ENCODE measurements at places on chromosomes 3 and 15. TPM values are rescaled to one million over a fixed set of nuclear protein-coding genes. Genes with fewer than 3 reads are reported as not detected.
A peak's percentile ranks its signal among the peaks of the same experiment; 100 is the strongest.

ACY1 gene
- 11.2 TPM for total RNA-seq

ANAPC13 gene
- total RNA-seq, result 41.2 TPM

SERPINI2 gene
- 0.19 TPM for total RNA-seq

SKIL gene
- total RNA-seq, result 30.6 TPM

PPM1L gene
- total RNA-seq, result 4.7 TPM

SKOR1 gene
- 0.14 TPM for total RNA-seq

TRIM59 gene
- 23.0 TPM for total RNA-seq

BNC1 gene
- total RNA-seq, result 1.7 TPM

DNA sequence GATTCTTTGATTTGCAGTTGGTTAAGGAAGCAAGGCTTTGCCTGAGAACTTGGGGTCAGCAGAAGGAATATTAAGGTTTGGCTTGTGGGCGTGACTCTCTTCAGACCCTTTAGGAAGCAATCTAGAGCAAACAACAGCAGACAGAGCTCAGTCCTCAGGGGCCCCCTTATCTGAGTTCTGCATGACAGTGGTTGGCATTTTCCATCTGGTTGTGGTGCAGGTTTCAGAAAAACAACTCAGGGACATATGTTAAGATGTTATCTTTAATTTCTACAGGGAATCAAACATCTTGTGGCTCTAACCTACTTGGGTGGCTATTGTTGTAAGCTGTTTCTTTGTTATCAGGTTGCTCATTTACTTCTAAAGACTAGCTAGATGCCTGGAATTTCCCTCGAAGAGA is 141.4 kb downstream of the VPS8 start:
- DNase-seq, result no peak
- H3K4me3 ChIP-seq, result no peak overlapping the region
- no peaks in the 10 kb centered on the region for H3K27me3 ChIP-seq
- no peak overlapping the region for H3K27ac ChIP-seq
- H3K4me1 ChIP-seq, result no peaks in the 10 kb centered on the region
- H3K36me3 ChIP-seq, result peaks cover 2% of the 10 kb centered on the region

DNA sequence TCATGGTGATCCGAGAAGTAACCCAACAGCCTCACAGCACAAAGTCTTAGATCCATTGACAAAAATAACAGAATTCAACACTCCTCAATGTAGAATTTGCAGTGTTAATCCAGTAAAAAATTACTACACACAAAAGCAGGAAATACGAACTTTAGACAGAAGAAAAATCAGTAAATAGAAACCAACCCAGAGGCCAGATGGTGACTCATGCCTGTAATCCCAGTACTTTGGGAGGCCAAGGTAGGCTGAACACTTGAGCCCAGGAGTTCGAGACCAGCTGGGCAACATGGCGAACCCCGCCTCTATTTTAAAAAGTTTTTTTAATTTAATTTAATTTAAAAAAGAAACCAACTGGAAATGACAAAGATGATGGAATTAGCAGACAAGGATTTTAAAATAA is 36.1 kb downstream of the SELENOT start:
- no peaks in the 10 kb centered on the region for H3K27me3 ChIP-seq
- H3K36me3 ChIP-seq, result no peaks in the 10 kb centered on the region
- no peak for DNase-seq
- peaks cover 15% of the 10 kb centered on the region for H3K4me1 ChIP-seq
- H3K4me3 ChIP-seq, result no peak overlapping the region

GRCh38 chr15:99076109-99076508 is 28.8 kb upstream of the SYNM start:
- H3K27ac ChIP-seq, result no peak overlapping the region
- H3K36me3 ChIP-seq, result no peaks in the 10 kb centered on the region
- peak overlapping the region; percentile 53 for H3K4me3 ChIP-seq
- no peak for DNase-seq

DNA sequence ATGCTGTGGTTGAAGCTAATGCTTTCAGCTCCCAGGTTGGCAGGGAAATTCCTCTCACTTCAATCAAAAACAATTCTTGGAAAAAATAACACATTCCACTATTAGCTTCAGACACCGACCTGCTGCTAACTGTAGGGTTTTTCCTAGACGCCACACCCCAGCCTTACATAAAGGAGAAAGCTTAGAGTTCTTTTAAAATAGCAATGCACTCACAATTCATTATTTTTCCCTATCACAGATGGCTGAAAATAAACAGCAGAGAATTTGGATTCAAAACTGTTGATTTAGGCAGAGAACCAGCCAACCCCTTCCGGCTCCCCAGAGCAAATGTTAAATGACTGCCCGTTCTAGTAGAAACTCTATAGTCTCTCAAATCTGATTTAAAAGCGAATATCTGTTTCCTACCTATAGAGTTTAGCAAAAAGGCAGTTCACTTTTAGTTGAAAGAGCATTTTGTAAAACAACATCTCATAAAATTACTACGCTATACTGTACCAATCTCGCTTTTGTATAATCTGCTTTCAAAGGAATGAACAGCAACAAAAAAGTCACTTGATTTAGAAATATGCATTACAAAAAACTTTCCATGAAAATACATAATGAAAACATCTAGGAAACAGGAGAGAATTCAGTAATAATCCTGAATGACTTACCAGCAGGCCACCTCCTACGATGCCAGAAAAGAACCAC is 586 bp downstream of the TM4SF1 start:
- DNase-seq, result no peak
- H3K4me1 ChIP-seq, result no peaks in the 10 kb centered on the region
- no peaks in the 10 kb centered on the region for H3K36me3 ChIP-seq
- peak overlapping the region; percentile 72 for H3K27ac ChIP-seq

DNA sequence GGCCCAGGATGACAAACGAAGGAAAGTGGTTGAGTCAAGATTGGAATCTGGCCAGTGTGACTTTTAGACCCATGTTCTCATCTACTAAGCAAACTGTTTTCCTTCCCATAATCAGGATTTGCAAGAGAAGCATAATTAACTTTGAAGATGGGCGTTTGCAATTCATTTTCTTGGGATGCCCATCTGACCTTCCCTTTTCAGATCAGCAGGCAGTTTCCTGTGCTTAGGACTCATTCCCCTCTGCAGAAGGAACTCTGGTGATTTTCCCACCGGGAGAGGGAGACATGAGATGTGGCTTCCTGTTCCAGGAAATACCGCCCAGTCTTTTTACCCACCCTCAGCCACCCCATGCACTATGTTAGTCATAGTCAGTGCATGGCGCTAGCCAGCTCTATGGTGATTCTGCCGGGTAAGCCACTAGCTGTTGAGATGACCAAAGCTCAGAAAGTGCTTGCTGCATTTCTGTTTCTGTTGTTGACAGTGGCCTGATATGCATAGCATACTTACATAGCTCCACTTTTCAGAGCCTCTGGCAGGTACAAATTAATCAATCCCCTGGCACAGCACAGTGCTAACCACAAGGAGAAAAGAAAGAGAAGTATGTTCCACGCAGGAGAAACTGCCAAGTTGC is 129.4 kb downstream of the VGLL4 start:
- no peaks in the 10 kb centered on the region for H3K36me3 ChIP-seq
- H3K4me3 ChIP-seq, result no peak overlapping the region
- H3K4me1 ChIP-seq, result peaks cover 17% of the 10 kb centered on the region
- no peak overlapping the region for H3K27ac ChIP-seq
- no peaks in the 10 kb centered on the region for H3K27me3 ChIP-seq

DNA sequence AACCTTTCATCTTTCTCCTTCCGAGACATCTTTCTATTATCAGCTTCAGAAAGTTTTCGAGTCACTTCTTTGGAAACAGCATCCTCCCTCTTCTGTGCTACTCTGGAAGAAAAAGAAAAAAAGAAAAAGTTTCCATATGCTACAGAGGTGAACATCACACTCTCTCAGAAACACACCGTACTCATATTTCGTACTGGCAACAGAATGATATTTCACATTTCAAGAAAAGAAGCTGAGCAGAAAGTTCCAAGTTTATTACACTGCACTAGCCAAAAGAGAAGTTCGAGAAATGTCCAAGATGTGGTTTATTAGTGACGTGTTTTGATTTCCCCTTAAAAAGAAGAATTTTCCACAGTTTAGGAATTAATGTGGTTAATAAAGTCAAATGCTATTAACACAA is 6.0 kb downstream of the SSR3 start:
- no peak for DNase-seq
- peaks cover 10% of the 10 kb centered on the region for H3K36me3 ChIP-seq
- H3K27me3 ChIP-seq, result no peaks in the 10 kb centered on the region
- H3K4me3 ChIP-seq, result no peak overlapping the region
- peaks cover 3% of the 10 kb centered on the region for H3K4me1 ChIP-seq
- H3K27ac ChIP-seq, result no peak overlapping the region

DNA sequence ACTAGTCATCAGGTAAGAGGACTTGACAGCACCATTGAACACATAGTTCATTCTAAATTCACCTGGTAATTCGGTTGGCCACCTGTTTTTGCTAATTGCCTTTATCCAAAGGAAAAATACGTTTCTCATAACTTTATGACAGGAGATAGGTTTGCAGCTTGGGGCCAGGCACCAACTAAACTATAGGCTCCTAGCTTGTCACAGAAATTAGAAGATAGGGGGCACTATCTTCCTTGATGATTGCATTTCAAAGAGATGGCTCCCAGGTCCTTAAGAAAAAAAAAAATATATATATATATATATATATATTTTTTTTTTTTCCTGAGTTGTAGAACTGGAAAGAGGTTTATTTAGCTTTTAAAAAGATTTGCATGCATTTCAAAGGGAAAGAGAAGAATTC is 563.6 kb downstream of the NAALADL2 start:
- no peak for DNase-seq
- H3K36me3 ChIP-seq, result no peaks in the 10 kb centered on the region
- no peaks in the 10 kb centered on the region for H3K27me3 ChIP-seq

GRCh38 chr3:45773714-45774449 is 22.5 kb downstream of the SLC6A20 start:
- H3K4me3 ChIP-seq, result no peak overlapping the region
- H3K36me3 ChIP-seq, result no peaks in the 10 kb centered on the region

DNA sequence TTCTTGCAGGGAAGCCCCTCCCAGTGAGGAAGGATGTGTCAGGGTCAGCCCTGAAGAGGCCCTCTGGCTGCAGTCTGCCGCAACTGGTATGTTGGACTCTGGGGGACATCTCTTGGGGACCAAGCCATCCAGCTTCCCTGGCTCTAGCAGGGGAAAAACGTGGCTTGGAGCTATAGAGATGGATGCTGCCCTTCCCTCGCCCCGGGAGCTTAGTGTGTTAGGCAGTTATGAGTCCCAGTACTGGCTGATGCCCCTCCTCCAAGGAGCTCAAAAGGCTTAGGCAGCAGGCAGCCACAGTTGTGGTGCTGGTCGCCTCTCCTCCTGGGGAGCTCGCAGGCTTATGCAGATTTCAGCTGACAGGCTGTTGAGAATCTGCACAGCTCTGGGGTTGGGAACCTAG is 353.1 kb upstream of the GBE1 start:
- DNase-seq, result no peak
- H3K4me3 ChIP-seq, result no peak overlapping the region
- H3K4me1 ChIP-seq, result no peaks in the 10 kb centered on the region

DNA sequence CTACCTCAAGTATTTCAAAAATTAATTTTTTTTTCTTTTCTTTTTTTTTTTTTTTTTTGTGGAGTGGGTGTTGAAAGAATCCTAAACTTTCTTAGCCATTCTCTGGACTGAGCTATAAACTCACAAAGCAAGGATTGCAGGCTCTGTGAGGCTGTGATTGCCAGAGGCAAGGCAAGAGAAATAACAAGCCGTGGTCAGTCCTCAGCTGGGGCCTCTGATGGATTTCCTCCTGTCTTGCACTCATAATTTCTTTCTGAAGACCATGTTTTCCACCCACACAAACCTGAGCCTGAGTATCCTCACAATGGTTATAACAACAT is 1.3 kb downstream of the CX3CR1 start:
- H3K36me3 ChIP-seq, result no peaks in the 10 kb centered on the region
- DNase-seq, result no peak
- no peak overlapping the region for H3K27ac ChIP-seq

DNA sequence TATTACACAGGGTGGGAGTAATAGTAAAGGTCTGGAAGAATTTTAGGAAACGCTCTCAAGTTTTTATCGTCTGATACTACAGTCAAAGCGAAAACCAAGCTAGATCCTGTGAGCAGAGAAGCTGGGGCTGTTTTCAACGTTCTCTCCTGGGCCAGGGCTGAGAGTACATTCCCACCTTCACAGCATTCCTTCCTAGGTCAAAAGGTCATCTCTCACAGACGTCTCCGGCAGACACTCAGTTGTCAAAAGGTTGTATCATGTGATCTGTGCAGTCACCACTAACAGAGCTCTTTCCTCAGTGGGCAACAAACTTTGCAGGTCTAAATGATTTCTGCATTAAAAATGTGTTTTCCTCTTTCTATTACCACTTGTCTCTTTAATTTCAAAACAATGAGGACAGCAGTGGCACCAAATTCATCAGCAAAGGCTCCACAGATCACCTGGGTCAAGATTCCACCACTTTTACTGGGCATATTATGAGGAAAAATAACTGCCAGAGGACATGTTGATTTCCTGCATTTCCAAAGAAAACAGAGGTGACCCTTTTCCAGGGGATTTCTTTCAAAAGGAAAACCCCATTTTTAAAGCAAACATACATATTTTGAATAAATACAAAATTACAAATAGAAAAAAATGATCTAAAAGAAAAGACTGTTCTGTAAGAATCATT is 41.9 kb downstream of the MEIS2 start:
- no peak for DNase-seq
- no peaks in the 10 kb centered on the region for H3K27me3 ChIP-seq
- H3K4me1 ChIP-seq, result no peaks in the 10 kb centered on the region
- H3K27ac ChIP-seq, result no peak overlapping the region
- no peak overlapping the region for H3K4me3 ChIP-seq
- no peaks in the 10 kb centered on the region for H3K36me3 ChIP-seq

DNA sequence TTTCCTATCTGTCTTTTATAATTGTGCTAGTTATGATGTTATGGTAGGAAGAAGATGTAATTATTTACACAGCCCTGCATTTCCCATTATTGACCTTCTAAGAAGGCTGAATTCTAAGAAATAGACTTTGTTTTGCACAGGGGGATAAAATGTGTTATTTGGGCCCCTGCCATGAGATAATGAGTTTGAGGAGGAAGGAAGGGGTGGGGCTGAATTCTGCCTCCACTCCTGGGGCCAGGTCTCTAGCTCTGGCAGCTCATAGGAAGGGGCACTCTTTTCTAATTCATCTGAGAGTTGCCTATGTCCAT is 69.2 kb upstream of the GOLGA8B start:
- no peaks in the 10 kb centered on the region for H3K27me3 ChIP-seq
- no peak for DNase-seq
- no peak overlapping the region for H3K27ac ChIP-seq
- H3K4me3 ChIP-seq, result no peak overlapping the region
- no peaks in the 10 kb centered on the region for H3K36me3 ChIP-seq
- no peaks in the 10 kb centered on the region for H3K4me1 ChIP-seq

GRCh38 chr15:98657721-98658120 is 9.4 kb downstream of the IGF1R start:
- no peak for DNase-seq
- H3K4me1 ChIP-seq, result no peaks in the 10 kb centered on the region
- H3K27me3 ChIP-seq, result peaks cover 6% of the 10 kb centered on the region
- H3K27ac ChIP-seq, result no peak overlapping the region
- H3K36me3 ChIP-seq, result no peaks in the 10 kb centered on the region
- H3K4me3 ChIP-seq, result no peak overlapping the region

- H3K4me1 ChIP-seq, result peaks cover 8% of the 10 kb centered on the region
- no peaks in the 10 kb centered on the region for H3K36me3 ChIP-seq
- H3K4me3 ChIP-seq, result no peak overlapping the region
- DNase-seq, result no peak
- no peak overlapping the region for H3K27ac ChIP-seq
These were observed 236.6 kb downstream of the SATB1 start for GRCh38 chr3:18188491-18188890.

Data from thymus (tissue), 14 donors.